Hematopoietic multipotent progenitor cell treated with erythropoietin and hydrocortisone succinate and interleukin-3 and kit ligand, for 6 days (in vitro differentiated cells): ENCODE measurements at places on chromosomes 13 and 19.

DNA sequence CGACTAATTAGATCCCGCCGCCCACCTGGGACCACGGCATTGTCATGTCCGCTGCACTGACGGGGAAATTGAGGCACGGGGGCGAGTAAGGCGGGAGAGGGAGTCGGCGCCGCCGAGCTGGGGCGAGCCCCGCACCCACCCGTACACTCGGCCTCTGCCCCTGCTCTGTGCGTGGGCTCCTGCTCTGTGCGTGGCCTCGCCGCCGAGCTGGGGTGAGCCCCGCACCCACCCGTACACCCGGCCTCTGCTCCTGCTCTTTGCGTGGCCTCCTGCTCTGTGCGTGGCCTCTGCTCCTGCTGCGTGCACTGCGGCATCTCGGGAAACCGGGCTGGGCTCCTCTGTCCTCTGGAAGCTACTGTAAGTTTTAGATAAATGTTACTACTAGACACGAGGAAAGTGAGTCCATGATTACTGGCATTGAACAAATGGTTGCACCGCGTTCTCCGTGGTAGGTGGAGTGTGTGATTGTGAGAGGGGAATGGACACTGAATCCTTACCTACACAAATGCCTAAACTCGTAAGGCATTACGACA lies 826 bp upstream of the C1QTNF9 start:
- DNase-seq = no peak

- no peak for DNase-seq
These were observed 1917.4 kb downstream of the OLFM4 start for GRCh38 chr13:54945973-54946372.

DNA sequence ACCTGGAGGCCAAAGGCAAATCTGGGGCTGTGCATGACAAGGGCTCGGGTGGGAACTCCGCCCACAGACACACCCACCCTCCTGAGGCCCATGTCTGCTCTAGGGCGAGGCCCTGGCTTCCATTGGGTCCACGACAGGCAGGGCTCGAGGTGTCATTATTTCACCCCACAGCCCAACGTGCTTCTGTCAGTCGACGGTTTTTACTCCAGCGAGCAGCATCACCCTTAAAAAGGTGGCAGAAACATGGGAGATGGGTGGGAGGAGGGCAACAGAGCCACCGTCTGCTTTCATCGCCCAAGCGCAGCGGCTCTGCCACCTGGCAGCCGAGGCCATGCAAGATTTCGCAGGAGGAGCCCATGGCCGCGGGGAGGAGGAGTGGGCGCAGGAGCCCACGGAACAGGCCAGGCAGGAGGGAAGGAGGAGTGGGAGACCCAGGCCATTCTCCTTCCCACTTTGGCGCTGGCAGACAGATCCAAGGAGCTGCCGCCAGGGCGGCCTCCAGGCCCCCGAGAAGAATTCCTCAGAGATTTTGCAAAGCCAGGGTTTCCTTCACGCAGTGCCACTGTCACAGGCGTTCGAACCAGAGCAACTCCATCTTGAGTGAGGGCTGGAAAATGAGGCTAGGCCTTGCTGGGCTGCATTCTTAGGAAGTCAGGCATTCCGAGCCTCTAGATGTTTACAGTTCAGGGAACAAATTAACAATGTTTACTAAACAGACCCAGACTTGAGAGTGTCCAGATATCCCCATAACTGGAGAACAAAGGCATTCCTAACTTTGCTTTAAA lies 49.3 kb upstream of the TUBGCP3 start:
- DNase-seq = no peak

DNA sequence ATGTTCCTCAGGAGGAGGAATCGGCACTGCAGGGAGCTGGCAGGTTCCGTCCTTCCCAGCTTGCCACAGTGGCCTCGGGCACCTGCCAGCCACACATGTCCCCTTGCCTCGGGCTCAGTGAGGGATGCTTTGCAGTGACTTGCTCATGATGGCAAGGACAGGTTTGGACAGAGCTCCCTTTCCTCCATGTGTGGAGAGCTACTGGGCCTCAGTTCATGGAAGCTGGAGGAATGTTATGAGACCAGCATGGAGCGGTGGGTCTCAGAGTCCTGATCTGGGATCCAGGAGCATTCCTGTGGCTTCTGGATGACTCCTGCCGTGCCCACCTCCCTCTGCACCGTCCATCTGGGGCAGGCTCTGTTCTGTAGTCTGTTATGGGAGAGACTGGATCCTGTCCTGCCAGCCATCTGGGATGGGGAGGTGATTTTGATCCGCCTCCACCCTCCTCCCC lies 59.2 kb downstream of the SIPA1L3 start:
- DNase-seq = no peak

DNA sequence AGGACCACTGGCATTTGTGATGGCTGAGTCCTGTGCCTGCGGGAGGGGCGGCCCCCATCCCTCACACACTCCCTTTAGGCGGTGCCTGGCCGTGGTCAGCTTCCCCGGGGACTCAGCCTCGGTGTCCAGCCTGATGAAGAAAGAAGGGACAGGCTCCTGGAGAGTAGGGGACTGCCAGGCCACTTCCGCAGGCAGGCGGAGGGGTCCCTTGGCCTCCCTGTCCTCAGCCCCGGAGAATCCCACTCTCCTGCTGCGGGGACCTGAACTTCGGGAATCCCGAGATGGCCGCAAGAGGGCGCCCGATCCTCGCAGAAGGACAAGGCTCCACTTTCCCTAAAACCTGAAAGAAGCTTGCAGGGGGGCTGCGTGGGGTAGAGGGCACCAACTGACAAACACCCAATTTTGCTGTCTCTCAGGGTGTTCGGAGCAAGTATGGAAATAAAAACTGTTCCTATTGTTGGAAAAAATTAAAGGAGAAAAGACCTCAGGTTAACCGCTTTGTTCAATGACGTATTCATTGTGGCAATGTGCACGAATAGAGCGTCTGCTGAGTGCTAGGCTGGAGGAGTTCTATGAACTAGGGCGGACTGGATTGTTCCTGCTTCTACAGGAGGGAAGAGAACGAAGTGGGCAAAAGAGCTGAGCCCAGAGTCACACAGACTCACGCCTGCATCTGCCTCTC lies 297.3 kb downstream of the ZNF536 start:
- peak; percentile 55 for DNase-seq

GRCh38 chr13:55013051-55013450 lies 1984.4 kb downstream of the OLFM4 start:
- no peak for DNase-seq

DNA sequence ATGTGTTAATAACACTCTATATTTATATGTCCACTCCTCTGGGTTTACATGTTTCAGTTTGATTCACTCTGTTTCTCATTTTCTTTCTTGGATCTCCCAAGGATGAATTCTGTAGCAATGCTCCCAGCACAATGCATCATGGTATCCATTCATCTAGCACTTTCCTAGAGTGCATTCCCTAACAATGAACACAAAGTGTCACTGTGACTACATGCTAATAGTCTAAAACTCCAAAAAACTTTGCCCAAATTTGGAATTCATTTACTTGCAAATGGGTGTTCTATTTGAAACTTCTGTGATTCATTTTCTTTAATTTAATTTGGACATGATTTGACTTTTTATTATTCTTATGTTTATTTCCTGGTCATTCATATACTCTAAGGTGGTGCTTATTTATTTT lies 286.3 kb downstream of the POU4F1 start:
- peak; percentile 4 for DNase-seq

- peak; percentile 7 for DNase-seq
These were observed 1.1 kb downstream of the GJA3 start for GRCh38 chr13:20159646-20160305.

- DNase-seq = peak; percentile 87
These were observed 3.7 kb upstream of the ZNF665 start for GRCh38 chr19:53196777-53197396.

- peak; percentile 12 for DNase-seq
These were observed 23.7 kb upstream of the ZNF254 start for GRCh38 chr19:24063295-24063694.

GRCh38 chr13:52850396-52851136 lies 2.1 kb upstream of the PCDH8 start:
- DNase-seq = peak; percentile 81

GRCh38 chr19:12364391-12365235 lies 870 bp downstream of the ZNF442 start:
- peak; percentile 49 for DNase-seq

- DNase-seq = no peak
These were observed 55.4 kb downstream of the KCTD12 start for GRCh38 chr13:76830805-76831204.

- no peak for DNase-seq
These were observed 181.8 kb downstream of the TBC1D4 start for GRCh38 chr13:75299913-75300862.

- DNase-seq = no peak
These were observed 74.4 kb downstream of the SLITRK6 start for GRCh38 chr13:85724546-85725432.

GRCh38 chr13:68030152-68030809 lies 800.1 kb upstream of the PCDH9 start:
- DNase-seq = no peak

DNA sequence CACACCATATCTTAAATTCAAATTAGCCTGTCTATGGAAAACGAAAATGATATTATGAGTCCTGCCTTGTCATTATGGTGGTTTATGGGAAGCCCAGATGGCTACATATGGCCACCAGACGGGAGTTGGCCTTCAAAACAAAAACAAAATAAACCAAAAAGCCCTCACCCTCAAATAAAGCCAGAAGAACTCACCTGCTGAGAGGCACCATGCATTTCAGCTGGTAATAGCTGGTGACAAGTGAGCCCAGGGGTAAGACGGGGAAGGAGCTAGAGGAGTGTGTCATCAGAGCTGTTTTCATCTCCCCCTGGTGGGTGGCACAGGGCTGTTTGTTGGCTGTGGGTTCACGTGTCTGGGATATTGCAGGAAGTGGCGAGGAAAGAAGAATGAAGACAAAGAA lies 152.9 kb downstream of the EFNB2 start:
- no peak for DNase-seq

DNA sequence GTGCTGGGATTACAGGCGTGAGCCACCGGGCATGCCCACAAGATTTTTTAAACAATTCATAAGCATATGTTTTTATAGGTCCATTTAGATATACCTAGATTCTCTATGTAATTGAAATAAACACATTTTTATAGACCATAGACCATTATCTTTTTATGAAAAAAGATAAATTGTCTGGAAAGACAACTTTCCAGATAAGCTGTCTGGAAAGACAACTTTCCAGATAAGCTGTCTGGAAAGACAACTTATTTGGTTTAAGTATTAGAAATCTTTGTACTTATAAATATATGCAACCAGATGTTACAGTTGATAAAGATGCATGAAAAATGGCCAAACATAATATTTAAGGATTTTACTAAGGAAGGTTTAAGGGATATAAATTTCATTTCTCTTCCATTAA lies 538.5 kb downstream of the GPC6 start:
- no peak for DNase-seq

GRCh38 chr19:30711296-30711695 lies 339.1 kb downstream of the ZNF536 start:
- no peak for DNase-seq

- DNase-seq = no peak
These were observed 129.0 kb upstream of the SPRY2 start for GRCh38 chr13:80469853-80470381.

DNA sequence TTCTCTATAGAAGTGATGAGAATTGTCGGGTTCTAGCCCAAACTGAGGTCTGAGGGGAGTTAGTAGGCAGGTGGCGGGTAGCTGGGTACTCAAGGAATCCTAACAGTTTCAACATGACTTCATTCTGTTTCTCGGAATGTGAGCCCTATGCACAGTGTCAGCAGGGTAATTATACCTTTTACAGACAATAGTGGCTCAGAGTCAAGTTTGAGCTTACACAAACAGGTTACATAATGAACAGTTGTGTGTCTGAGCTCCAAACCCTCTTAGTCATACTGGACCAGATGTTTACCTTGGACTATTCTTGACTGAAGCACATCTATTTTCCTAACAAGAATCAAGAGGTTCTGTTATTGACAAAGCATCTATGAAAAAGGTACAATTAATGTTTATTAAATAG lies 1066.7 kb upstream of the PCDH20 start:
- no peak for DNase-seq

GRCh38 chr13:110354123-110354627 lies 47.1 kb downstream of the COL4A2 start:
- DNase-seq = no peak

GRCh38 chr13:25906191-25906661 lies 145.6 kb downstream of the SHISA2 start:
- DNase-seq = no peak

DNA sequence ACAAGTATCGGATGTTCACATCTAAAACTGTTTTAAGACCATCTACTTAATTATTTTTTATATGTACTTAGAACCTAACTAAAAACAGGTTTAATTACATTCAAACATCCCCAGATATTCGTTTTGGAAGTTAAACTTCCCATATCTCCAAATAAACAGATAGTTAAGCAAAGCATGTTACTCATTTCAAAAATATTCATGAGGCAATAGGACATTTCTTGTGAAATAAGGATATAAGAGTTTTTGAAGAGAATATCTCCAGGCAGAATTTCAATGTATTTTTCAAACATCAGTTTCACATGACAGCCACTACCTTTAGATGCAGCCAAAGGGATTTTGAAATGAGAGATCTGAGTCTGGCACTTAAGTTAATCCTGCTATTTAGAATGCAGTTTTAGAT lies 697.5 kb downstream of the SLITRK1 start:
- no peak for DNase-seq

- DNase-seq = no peak
These were observed 16.6 kb upstream of the LRCH1 start for GRCh38 chr13:46536341-46536740.

DNA sequence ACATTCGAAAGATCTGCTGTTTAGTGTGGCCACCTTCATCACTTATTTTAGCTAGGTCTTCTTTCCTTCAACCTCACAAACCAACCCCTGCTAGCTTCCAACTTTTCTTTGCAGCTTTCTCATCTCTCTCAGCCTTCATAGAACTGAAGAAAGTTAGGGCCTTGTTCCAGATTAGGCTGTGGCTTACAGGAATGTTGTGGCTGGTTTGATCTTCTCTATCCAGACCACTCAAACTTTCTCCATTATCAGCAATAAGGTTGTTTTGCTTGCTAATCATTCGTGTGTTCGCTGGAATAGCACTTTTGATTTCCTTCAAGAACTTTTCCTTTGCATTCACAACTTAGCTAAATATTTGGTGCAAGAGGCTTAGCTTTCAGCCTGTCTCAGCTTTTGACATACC lies 44.7 kb downstream of the CARS2 start:
- no peak for DNase-seq

GRCh38 chr19:22616659-22617058 lies 17.5 kb upstream of the ZNF492 start:
- no peak for DNase-seq

DNA sequence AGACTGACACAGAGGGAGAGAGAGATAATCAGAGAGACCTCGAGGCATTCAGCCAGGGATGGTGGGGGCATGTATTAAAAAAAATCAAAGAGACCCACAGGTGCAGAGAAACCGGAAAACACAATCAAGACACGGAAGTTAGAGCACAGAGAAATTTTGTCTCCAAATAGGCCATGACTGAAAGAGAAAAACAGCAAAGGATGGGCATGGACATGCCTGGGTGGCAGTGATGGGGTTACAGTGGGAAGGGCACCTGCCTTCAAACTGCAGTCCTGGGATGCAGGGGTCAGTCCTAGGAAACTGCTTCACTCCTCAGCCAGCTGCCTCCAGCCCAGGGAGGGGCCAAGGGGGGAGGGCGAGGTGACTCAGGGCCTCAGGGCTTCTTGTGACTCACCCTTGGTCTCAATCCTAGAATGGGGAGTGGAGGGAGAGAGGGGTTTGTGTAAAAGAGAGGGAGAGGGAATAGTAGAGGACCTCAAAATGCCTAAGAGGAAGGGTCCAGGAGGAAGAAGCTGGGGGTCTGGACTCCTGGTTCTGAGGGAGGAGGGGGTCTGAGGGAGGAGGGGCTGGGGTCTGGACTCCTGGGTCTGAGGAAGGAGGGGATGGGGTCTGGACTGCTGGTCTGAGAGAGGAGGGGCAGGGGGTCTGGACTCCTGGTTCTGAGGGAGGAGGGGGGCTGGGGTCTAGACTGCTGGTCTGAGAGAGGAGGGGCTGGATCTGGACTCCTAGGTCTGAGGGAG lies 3.6 kb upstream of the KCNN4 start:
- DNase-seq = peak; percentile 72
